Caki2 (cell line): ENCODE measurements at places on chromosomes 7 and 10.

- no peak for DNase-seq
Measured at GRCh38 chr7:128100949-128101713, 69.9 kb upstream of the LRRC4 start.

DNA sequence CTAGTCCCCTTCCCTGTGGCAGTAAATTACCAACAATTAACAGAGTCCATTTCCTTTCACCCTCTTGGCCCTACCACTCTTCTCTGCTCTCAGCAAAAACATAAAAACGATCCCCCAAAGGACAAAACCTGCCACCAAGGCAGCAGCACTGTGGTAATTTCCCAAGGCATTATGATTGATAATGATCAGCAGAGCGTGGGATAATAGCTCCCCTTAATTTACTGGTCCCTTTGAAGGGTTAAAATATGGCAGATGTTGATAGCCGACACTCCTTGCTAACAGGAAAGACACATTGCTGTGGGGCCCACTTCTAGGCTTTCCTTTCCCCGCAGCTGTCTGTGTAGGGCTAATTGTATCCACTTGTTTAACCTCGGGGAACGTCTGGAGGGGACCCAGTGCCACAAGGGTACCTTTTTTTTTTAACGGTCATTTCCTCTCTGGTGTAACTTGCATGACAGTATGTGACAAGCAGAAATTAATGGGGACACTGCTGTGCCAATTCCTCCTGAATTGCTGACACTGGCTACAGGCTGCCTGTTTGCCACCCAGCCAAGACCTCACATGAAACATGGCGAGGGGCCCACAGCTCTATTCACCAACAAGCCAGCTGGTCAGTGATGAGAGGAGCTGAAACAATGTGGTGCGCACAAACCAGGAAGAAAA, 81.3 kb downstream of the CDK6 start:
- no peak for DNase-seq

DNA sequence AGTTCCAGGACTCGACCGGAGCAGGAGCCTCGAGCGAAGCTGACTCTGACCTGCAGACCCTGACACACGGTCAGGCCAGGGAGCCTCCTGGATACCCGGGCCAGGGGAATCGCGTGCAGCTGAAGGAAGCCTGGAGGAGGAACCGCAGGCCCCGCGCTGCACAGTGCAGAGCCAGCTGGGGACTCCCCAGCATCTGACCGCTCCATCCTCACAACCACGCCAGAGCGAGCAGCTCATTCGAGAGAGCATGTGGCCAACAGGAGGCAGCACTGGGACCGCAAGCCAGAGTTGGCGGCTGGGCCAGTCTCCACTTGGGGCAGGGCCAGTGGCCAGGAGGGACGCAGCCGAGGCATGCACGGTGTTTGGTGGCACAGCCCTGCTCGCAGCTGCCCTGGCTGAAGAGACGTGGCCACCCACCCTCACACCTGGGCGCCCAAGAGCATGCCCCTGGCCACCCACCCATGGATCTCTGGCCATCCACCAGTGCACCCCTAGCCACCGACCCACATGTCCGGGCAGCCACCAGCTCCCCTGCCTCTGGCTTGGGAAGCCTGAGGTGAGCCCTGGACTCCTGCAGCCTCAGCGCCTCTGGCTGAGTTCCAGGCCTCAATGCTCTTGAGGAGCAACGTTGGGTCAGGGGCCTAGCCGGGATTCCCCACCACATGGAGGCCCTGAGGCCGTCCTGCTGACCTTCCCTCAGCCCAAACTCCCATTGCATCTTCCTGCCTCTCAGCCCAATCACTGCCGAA, 213.9 kb downstream of the ELFN1 start:
- DNase-seq, result no peak

DNA sequence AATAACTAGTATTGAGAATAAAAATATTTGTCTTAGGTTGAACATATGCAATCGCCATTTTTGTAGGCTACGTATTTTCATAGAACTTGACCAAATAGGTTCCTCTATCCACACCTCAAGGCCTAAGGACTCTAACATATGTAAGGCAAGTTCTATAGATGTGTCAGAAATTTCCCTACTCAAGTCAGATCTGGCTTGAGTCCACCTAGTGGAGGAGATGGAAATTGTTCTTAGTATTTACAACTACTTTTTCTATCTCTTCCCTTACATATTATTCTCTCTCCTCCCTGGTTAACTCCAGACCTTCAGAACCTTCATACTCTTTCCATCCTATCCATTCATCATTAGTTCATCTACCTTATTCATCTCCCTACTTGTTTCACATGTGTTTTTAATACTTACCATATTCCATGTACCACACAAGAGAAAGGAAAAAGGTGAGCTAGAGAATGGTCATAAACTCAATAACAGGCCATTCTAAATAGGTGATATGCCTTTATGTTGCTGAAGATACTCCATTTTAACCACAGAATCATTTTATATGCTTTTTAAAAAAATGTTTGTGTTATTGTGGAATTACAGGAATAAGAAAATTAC, 174.5 kb upstream of the HDAC9 start:
- peak; percentile 46 for DNase-seq

DNA sequence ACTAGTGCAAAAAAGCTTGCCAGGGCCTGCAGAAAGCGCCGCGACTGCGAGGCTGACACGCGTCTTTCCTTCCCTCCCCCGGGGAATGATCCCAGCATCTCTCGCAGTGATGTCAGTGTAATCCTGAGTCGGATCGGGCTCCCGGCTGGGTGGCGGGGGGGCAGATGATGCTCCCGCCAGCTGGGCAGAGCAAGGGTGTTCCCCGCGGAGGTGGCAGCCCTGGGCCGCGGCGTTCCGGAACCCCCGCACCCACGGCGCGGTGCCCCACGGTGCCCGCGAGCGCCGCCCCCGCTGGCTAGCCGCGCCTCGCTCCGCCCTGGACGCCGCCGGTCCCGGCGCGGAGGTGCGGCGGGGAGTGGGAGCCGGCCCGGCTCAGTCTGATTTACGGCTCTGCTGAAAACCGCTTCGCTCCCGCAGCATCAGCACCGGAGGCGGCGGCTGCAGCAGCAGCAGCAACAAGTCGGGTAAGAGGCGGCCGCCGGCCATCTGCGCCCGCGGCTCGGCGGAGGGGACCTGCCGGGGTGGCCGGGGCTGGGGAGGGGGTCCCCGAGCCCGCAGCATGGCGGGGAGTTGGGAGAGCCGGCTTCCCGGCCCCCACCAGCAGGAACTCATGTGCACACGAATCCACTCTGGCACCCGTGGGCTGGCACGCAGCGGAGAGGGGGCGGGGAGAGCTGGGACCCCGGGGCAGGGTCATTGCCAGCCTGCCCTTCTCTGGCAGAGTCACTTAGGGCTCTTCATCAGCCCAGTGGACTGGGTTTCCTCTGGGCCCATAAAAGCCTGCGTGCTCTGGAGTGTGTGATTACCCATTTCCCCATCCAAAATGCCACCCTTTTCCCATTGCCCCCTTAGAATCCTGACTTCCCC, at the start of gene ZNF365:
Gene ZNF365, plus strand, starts transcription at position 375 of the 867 bp plus-strand sequence. CDS start 1,825 bp downstream, outside the sequence.
- DNase-seq, result peak; percentile 49

DNA sequence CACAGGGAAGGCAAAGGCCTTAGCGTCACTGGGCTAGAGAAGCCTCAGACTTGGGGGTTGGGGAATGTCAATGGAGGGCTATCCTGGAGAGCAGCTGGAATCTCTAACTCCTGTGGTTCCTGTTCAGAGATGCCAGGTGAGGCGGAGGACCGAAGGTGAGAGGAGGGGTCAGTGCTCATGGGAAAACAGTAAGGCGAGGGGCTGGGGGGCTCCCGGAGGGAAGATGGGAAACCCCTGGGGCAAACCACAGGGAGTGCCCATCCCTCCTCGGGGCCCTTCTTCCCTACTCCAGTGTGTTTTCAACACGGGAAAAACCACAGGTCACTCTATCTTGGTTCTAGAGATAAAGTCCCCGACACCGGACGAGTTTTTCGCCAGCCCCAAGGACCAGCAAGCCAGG, 3.3 kb downstream of the LRCH4 start:
- DNase-seq, result no peak

DNA sequence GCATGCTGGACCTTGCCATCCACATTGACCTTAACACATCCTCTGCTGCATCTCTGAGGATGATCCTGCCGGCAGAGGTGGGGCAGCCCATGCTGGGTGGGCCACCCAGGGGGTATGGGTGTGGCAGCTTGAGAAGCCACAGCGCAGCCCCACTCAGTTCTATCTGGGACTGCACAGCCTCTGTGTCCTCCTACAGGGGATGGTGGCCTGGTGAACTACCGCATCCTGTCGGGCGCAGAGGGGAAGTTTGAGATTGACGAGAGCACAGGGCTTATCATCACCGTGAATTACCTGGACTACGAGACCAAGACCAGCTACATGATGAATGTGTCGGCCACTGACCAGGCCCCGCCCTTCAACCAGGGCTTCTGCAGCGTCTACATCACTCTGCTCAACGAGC, 12.2 kb upstream of the C10orf105 start:
- no peak for DNase-seq

GRCh38 chr7:125934539-125934938, 1004.9 kb upstream of the POT1 start:
- DNase-seq, result peak; percentile 4

DNA sequence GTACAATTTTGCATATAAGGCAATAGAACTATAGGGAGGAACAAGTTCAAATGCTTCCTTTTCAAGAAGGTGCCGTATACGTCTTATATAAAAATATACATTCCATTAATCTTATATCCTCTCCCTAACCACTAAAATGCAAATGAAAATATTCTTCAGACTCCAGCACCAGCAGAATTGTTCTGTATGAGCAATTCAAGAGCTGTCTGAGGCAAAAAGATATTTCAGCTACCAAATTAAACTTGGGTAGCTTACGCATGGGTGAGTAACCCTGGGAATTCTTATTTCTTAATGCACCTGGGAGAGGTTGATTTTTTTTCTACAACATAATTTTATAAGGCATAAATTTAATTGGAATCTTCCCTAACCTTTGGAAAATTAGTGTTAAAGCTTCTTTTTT, 42.2 kb upstream of the GSDME start:
- DNase-seq, result no peak

DNA sequence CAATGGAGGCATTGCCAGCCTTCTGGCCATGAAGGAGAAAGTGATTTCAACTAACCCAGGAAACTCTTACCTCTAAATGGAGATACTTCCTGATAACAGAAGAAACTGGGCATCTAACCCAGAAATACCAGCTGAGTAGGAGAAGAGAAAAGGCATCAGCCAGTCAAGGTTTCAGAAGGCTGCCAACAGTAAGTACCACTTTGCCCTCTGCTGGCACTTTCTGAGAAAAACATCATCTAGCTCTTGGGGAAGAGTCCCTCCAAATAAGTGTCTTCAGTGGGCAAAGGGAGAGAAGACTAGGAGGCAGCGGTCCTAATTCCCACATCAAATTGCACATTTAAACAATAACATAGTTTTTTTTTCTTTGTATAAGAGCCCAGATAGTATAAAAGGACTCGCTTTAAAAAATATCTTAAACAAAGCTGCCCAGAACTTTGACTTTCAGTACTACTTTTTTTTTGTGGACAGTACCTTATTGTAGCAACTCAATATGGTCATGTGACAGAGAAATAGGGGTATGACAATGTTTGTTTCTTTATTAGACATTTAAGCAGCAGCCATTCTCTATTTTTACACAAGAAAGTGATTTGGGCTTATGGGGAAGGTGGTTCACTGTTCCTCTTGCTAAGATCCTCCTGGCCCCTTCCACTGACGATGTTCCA, 157.3 kb downstream of the CTTNBP2 start:
- DNase-seq, result peak; percentile 75

DNA sequence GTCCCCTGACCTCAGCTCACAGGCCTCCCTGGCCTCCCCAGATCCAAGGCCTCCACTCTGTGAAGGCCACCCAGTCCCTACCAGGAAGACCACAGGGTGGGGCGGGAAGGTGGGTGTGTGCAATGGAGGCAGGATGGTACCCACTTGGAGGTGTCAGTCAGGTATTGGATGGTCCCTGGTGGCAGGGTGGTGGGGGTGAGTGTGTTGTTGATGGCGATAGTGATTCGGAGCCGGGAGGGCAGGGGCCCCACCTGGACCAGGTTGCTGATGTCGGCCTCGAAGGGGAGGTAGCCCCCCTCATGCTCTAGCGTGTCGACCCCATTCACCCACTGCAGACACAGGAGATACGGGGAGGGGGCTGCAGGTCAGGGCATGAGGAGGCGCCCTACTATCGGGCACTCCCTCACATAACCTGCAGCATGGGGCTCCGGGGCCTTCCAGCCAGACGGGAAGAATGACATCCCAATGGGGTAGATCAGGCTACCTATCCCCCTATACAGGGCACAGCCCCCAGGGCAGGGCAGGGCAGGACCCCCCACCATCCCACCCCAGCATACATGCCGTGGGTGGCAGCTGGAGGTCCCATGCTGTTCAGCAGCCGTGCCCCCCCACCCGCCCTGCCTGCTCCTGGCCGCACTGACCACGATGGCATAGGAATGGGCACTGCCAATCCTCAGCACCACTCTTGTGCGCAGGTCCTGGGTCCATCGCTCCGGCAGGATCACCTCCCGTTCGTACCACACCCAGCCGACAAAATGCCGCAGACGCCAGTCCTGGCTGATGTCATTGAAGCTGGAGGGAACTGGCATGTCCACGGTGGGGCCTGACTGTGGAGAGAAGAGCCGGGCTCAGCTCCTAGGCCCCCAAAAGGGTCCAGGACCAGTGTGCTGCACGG, 2.2 kb downstream of the GUSB start:
- DNase-seq, result no peak

GRCh38 chr10:106608066-106608465, 556.4 kb downstream of the SORCS1 start:
- no peak for DNase-seq

GRCh38 chr7:69429911-69430383, 168.3 kb upstream of the AUTS2 start:
- DNase-seq, result no peak

- no peak for DNase-seq
Measured at GRCh38 chr7:73626814-73627213, 2.5 kb upstream of the MLXIPL start.

DNA sequence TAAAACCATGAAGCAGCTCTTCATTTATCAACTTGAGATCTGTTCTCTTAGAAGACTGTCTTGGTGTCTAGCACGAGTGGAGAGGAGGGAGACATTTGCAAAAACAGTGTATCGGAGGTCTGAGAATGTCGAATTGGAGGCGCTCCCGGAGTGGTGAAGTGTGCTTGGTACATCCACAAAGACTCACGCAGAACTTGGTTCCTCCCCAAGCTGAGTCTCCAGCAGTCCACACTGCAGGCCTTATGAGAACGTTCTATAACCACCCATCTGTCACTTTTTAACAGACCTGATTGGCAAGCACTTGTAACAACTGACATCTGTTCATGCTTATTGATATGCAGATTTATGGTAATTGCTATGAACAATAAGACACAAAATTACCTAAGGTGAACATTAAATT, 261.6 kb downstream of the CELF2 start:
- no peak for DNase-seq

- no peak for DNase-seq
Measured at GRCh38 chr7:157978766-157979165, 608.9 kb downstream of the PTPRN2 start.

DNA sequence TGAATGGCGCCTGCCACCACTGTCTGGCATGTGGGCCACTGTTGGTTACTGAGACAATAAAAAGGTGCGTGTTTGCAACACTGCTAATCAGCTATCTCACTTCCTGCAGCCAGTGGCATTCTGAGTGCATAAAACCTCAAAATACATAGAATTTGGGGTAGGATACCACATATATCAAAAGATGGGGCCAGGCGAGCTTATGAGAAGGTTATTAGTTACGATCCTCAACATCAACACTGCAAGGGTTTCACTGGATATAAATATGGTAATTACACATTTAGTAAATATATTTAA, 200.2 kb downstream of the WDR37 start:
- no peak for DNase-seq

- DNase-seq, result no peak
Measured at GRCh38 chr7:137977173-137977572, 24.7 kb downstream of the CREB3L2 start.

GRCh38 chr7:104124893-104125477, 82.8 kb downstream of the ORC5 start:
- DNase-seq, result no peak
